ENCODE measurements at places on chromosomes 5 and 9.

- no peak for DNase-seq
Measured at GRCh38 chr5:124783794-124784193, 37.4 kb upstream of the ZNF608 start.

- no peak for DNase-seq
Measured at GRCh38 chr9:99274495-99274894, 52.4 kb downstream of the SEC61B start.

DNA sequence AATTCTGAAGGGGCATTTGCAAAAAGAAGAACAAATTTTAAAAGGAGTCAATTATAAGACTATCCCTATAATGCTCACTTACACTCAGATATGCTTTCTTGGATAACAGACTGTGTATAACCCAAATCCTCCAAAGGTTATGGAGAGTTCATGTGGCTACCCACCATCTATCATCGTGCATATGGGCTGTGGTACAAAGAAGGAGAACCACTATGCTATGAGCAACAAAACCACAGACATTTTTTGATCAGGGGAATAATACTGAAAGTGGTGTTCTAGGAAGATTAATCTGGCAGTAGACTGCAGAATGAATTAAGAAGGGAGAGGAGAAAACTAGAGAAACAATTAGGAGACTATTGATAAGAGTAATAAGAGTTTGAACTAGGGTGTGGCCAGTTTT is 16.8 kb downstream of the NR3C1 start:
- DNase-seq = no peak

- no peak for DNase-seq
Measured at GRCh38 chr5:72235725-72236124, 84.3 kb downstream of the MRPS27 start.

DNA sequence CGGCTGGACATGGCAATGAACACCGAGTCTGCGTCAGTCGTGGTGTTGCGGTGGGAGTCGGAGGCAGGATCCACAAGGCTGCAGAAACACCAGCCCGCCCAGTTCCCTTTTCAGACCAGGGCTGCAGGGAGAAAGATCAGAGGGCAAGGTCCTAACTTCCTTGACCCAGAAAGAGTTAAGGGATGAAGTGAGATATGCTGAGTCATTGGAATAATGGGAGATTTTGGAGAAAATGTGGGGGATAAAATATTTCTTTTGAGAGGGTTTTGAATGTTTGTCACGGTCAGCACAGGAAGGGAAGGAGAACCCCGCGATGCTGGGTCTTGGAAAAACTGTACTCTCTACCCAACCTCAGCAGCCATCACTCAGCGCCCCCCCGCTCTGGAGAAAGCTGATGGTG is 416.0 kb downstream of the ICE1 start:
- DNase-seq = no peak

GRCh38 chr9:134225186-134225585 is 60.8 kb upstream of the RNU6ATAC start:
- DNase-seq = no peak

- peak; percentile 46 for DNase-seq
Measured at GRCh38 chr9:108813951-108814601, 41.7 kb downstream of the ACTL7B start.

GRCh38 chr9:100167176-100167575 is 68.1 kb downstream of the INVS start:
- DNase-seq = no peak

GRCh38 chr5:545641-546375 is 21.6 kb upstream of the SLC9A3 start:
- no peak for DNase-seq

- DNase-seq = no peak
Measured at GRCh38 chr5:51685419-51685818, 302.2 kb downstream of the ISL1 start.

- no peak for DNase-seq
Measured at GRCh38 chr5:5156471-5157082, 16.4 kb downstream of the ADAMTS16 start.

DNA sequence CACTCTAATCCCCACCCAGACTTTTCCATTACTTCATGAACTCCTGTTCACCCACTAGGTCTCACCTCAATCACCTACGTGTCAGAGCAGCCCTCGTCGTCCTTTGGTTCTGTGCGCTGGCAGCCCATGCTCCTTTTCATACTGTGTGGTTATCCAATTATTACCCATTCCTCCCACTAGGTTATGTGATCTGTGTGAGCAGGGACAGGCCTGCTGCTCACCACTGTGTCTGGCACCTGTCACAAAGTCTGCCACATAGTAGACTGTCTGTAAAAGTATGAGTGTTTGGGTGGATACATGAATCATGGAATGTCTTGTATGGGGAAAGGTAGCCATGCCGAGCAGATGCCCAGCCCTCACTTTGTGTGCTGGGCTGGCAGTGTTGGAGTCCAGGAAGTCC is 12.1 kb upstream of the SMAD5 start:
- DNase-seq = no peak

GRCh38 chr5:44002381-44002901 is 386.8 kb downstream of the FGF10 start:
- peak; percentile 33 for DNase-seq

GRCh38 chr9:113417370-113417769 is 6.8 kb downstream of the C9orf43 start:
- DNase-seq = no peak

Measured in NCI-H2029 treated with DMSO at 0.1 percent for 48 hours (cell line).